HuH-7.5 (cell line): ENCODE measurements at places on chromosomes 4 and X.

GRCh38 chrX:7574325-7574724, 268.6 kb upstream of the VCX start:
- DNase-seq = no peak

DNA sequence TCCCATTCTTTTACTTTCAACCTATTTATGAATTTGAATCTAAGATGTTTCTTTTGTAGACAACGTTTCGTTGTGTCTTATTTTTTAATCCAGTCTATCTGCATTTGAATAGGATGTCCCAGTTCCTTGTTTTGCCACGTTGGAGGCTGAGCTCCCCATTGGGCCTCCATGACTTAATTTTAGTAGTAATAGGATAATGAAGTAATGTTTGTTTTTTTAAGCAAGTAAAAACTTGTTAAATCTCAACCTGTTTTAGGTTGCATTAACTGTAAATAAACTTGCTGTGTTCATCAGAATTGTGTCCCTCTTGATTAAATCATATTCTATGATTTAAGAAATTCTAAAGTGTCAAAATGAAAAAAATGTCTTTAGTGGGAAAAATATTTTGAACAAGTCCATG, 25.3 kb downstream of the SLAIN2 start:
- DNase-seq = no peak

- DNase-seq = no peak
Observed at GRCh38 chrX:63250253-63250868, 100.8 kb downstream of the SPIN4 start.

GRCh38 chr4:6972911-6973310, 63.3 kb downstream of the TBC1D14 start:
- DNase-seq = no peak

DNA sequence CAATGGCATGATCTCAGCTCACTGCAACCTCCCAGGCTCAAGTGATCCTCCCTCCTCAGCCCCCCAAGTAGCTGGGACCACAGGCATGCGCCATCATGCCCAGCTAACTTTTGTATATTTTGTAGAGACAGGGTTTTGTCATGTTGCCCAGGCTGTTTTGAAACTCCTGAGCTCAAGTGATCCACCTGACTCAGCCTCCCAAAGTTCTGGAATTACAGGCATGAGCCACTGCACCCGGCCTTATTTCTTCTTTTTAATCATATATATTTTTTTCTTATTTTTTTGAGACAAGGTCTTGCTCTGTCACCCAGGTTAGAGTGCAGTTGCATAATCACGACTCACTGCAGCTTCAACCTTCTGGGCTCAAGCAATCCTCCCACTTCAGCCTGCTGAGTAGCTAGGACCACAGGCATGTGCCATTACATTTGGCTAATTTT, 184.0 kb downstream of the TSPAN5 start:
- DNase-seq = no peak

- DNase-seq = no peak
Observed at GRCh38 chr4:27524224-27524623, 663.6 kb downstream of the STIM2 start.

GRCh38 chr4:73945674-73946449, 36.0 kb downstream of the PF4 start:
- DNase-seq = no peak

- no peak for DNase-seq
Observed at GRCh38 chr4:185138161-185138560, 4.9 kb upstream of the SLC25A4 start.

DNA sequence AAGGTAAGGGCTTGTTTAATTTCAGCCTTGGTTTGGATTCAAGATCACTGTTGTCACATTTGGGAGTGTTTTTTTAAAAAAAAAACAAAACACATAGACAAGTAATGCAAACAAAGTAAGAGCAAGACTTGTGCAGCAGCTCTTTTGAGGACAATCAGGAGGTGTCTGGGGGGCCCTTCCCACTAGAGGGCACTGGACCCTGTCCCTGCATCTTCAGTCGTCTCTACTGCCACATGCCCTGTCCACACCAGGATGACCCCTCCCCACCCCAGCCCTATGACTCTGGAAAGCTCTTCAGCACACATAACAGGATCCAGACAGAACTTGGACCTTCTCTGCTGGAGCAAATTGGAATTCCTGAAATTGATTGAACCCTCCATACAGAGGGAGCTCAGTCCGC, 71.0 kb downstream of the USP46 start:
- DNase-seq = peak; percentile 68

GRCh38 chrX:94908171-94908570, 1234.2 kb downstream of the FAM133A start:
- no peak for DNase-seq

DNA sequence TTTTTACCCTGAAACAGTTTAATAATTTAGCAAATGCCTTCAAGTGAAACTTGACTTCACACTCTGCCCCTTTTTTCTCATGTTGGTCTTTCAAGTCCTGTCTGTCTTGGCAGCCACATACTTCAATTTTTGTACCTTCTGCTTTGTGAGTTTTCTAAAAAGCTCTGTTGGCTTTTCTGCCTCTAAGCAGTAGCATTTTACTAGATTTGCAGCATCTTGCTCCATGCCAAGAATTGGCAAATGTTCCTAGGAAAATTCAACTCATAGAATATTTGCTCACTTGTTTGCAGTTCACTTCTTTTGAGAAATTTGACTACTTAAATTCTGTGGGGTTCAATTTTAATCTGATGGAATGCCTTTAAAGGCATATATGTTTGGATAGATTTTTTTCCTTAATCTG, 59.2 kb downstream of the FAM47A start:
- no peak for DNase-seq

GRCh38 chr4:164440199-164440598, 313.7 kb upstream of the SMIM31 start:
- no peak for DNase-seq

DNA sequence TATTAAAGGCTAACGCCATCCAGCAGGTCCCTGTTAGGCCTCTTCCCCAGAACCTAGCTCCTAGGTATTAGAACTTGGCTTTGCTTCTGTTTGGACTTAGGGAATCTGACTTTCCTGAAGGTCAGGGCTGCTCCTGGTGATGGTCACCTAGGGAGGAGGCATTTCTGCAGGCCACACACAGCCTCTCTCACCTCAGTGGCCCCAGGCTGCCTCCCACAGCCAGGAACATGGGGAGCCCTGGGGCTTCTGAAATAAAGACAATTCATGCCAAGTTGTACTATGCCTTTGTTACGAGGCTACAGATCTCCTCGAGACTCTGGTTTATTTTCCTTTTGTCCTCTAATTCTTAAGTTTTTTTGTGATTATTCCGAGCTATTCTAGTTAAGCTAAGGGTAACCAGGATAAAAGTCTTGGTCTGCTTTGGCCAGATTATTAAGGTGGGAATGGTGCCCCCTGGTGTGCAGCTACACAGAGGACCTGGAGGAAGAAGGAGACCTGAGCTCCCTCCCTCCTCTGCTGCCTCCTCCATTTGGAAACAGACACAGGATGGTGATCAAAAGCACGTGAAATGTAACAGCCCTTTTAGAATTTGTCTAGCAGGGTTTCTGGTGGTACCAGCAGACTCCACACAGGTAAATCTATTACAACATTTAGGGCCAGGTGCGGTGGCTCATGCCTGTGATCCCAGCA, 131.0 kb downstream of the DCLK2 start:
- DNase-seq = peak; percentile 33

- DNase-seq = no peak
Observed at GRCh38 chr4:103097112-103097511, 2.5 kb downstream of the BDH2 start.

- DNase-seq = no peak
Observed at GRCh38 chr4:172871381-172871780, 297.2 kb upstream of the GALNT7 start.

GRCh38 chrX:48541140-48541814, 1.8 kb downstream of the TBC1D25 start:
- no peak for DNase-seq

- no peak for DNase-seq
Observed at GRCh38 chr4:6703786-6704185, 5.9 kb downstream of the MRFAP1L1 start.

DNA sequence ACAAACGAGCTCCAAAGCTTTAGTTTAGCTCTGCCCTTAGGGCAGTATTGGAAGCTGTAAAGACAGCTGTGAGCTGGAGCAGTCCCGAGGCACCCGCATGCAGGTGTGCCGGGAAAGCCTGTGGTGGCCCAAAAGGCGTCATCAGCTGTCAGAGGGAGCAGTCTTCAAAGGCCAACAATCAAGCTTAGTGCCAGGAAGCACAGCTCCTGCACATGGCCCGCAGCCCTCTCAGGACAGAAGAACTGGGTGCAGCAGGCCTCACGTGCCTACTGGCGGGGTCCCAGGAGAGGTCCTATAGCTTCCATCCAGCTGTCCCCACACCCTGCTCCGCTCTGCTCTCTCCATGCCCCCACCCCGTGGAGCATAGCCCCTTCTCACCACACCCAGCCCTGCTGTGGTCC, 92.2 kb upstream of the TRIM2 start:
- no peak for DNase-seq

DNA sequence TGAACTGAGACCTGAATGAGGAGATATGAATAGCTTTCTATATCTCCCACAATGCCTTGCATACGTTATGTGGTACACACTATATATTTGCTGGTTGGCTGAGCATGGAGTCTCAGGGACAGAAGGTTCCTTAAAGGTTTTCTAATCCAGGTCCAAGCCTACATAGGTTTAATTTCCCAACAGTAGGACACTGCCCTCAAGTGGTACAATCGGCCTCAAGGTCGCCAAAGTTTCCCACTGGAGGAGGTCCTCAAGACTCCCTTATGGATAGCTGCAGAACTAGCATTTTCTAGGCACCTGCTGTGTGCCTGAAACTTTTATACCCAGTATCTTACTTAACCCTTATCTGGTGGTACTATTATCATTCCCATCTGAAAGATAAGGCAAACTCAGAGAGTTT, 21.0 kb upstream of the EFNB1 start:
- no peak for DNase-seq

- DNase-seq = no peak
Observed at GRCh38 chrX:130216320-130216719, 44.6 kb downstream of the RAB33A start.

- no peak for DNase-seq
Observed at GRCh38 chr4:111633663-111634266, 511.5 kb upstream of the FAM241A start.

DNA sequence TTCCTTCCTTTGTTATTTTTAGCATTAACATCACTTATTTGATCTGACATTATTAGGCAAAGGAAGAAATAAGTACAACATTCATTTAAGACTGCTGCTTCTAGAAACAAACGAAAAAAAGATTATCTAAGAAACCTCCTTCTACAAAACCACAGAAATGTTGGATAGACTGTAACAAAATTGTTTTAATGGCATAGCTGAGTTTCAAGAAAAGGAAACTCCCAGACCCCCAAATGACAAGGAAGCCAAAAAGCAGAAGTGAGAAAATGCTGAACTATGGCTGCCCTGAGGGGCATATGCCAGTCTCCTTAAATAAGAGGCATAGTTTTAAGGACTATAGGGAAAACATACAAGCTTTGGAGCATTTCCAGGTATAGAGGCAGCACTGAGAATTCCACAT, 1431.6 kb upstream of the TENM3 start:
- no peak for DNase-seq

DNA sequence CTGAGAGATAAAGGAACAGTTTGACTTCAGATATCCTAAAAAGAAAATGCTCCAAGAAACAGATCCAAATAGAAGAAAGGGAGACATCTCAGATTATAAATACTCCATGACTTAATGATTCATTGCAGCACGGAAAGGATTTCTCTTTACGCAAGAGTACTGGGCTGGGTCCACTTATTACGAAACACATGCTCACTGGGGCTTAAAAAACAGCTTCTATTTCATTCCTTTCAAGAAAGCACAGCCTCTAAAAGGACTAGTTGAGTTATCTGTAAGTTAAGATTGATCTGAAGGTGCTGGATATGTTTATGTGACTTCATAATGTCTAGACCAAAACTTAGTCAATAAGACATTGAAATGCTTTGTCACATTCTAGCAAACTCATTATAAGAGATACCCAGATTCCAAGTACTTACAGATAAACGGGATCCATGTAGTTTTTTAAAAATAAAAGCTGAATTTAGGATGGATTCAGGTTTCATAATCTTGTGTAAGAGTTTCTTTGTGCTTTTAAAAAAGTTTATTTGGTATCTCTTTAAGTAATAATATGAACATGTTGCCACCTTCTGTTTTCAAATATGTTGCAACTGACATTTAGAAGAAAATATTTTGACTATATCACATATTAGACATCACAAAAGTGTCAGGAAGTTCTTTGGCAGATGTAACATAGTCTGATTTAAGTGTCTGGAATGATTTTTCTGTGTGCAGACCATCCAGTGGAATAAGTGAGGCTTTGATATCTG, 109.5 kb upstream of the MYOZ2 start:
- no peak for DNase-seq

DNA sequence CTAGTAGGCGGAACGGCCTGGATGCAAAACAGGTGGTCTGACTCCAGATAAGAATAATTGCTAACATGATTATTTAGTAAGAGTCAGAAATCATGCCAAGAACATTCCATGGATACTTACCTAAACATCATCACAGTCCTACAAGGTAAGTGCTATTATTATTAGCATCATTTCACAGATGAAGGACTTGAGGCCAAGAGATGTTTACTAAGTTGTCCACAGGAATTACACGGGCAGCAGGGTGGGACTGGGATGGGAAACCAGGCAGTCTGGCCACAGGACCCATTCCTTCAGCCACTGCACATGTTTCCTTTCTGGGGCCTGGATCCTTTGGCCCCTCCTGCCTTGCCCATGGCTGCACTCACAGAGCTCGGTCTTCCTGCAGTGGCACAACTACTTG, 48.3 kb downstream of the ANAPC4 start:
- DNase-seq = no peak

- no peak for DNase-seq
Observed at GRCh38 chr4:70589785-70590184, 2.3 kb upstream of the AMBN start.

- DNase-seq = no peak
Observed at GRCh38 chr4:7778510-7779431, 160.9 kb downstream of the AFAP1 start.

DNA sequence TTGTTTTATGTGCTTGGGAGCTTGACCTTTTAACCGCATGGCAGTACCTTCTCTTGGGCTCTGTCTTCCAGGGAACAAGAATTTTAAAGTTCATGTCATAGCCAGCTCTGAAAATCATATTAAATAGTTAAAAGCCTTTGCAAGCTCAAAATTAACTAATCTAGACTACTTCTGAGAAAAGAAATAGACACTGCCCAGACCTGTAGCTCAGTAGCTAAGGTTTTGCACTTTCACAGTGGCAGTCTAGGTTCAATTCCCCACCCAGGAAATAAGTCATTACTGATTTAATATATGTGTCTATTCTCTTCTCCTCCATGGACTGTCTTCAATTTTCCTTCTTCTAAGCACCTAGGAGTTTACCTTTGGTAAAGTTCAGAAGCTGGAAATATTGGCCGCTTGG, 27.4 kb downstream of the HSD17B11 start:
- no peak for DNase-seq
